Activated CD4-positive, alpha-beta T cell treated with anti-CD3 and anti-CD28 coated beads for 4 hours (primary cell): ENCODE measurements at places on chromosomes 12 and 14.

GRCh38 chr12:27915021-27915420 lies 57.5 kb downstream of the PTHLH start:
- DNase-seq, result no peak

DNA sequence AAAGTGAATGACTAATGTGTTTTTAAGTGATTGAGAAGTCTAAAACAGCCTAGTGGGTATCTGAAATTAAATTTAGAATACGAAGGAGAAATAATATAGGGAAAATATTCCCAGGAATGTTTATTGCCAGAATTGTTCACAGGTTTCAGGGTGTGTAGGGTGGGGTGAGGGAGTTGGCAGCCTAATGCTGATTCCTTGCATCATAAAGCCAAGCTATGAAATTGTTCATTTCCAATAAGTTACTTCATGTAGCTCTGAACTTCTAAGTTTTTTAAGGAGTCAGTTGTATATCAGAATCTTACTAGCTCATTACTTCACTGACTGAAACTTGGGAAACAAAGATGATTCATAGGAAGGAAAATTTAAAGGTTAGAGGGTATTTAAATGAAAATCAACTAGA lies 56.4 kb downstream of the RAB35 start:
- no peak for DNase-seq

- DNase-seq, result no peak
Measured at GRCh38 chr14:84225268-84225667, 1304.7 kb upstream of the FLRT2 start.

DNA sequence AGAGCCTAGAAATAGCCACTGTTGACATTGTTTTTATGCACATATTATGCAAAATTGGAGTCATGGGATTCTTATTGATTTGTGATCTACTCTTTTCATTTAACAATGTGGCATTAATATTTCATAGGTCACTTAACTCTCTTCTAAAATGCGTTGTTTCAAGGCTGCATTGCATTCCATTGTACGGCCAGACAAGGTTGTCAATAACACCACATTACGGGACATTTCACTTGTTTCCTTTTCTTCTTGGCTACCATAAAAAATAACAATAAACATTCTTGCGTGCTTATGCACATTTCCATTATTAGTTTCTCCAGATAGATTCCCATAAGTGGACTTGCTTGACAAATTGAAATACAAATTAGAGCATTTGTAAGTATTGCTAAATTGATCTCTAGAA lies 120.8 kb upstream of the TMCC3 start:
- no peak for DNase-seq

DNA sequence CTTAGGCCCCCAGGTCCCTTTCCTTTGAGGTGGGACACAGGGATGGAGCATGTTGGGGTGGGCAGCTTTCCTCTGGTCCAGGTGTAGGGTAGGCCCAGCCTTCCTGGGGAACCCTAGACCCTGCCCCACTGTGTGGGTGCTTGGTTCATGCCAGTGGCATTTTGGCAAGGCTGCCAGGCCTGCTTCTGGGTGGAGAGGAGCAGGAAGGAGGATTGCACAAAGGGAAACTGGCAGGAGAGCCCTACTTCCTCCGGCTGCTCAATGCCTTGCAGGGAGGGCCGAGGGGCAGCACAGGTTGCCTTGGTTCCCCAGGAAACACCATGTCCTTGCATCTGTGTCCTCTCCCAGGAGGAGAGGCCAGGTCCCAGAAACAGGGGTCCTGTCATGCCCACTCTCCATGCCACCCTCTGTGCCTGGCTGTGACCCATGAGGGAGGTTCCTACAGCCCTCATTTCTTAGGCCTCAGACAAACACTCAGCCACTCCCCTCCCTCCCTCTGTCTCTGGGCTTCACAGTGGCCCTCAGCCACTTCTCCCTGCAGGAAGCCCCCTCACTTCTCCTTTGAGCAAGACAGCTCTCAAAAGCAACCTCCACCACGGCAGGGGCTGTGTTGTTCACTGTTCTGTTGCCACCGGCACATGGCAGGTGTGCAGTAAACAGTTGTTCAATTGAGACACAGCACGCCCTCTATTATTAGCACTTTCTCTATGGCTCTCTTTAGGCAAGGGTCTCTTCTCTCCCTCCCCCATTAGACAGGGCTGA lies 6.8 kb upstream of the KRT80 start:
- DNase-seq, result no peak

GRCh38 chr12:26422839-26423398 lies 227.5 kb downstream of the SSPN start:
- DNase-seq, result no peak

- no peak for DNase-seq
Measured at GRCh38 chr12:75877763-75878621, 153.6 kb downstream of the PHLDA1 start.

DNA sequence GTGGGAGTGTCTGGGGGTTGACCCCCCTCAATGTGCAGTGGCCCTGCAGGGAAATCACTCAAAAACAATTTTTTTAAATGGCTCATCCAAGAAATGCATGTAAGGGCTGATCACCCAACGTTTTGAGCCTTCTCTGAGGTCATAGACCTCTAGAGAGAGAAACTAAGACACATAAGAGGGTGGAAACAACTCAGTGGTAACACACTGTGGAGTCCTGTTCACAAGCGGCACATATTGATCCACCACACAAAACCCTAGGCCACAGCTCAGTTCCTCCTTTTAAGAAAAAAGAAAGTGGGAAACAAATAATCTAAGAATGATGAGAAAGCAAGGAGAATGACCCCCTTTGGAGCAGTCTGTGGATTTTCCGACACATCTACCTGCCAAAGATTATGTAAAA lies 83.0 kb upstream of the METAP2 start:
- no peak for DNase-seq

DNA sequence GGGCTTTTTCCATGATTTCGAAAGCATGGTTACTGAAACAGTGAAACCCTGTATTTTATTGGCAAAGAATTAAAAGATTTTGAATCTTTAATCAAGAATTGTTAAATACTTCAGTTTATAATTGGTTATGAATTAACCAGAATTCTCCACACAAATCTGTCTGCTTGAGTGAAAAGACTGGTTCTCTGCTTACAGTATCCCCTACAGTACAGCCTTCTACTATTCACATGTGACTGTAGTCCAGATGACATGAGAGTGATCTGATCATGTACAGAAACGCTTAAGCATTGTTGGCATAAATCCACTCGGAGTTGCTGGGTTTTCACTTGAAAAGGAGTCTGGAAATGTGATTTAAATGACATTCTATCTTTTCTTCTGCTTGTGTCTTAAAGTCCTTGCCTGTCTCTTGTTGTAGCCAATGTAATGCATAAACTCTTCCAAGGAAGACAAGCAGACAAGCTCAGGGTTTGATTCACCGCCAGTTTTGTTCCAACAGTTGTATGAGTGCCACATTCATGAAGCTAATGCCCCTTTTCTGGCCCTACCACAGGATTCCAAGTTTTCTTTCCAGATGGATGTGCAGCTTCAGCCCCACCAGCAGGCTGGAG lies 222.0 kb upstream of the LRIG3 start:
- no peak for DNase-seq

DNA sequence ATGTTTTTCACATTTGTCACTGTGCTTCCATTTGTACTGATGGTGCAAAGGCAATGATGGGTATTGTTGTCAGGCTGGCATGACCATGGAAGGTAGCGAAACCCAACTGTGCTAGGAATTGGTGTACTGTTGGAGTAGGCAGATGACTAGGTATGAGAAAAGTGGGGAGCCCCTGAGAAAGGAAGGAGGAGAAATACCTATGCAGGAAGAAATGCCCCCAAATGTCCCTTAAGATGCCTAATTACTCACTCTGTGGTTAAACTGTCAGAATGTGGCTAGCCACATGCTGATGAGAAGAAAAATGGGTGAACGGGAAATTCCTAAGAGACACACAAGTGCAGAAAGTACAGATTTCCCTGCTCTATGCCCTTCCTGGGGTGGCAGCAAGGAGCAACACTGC lies 339.1 kb downstream of the TMEM132D start:
- no peak for DNase-seq

DNA sequence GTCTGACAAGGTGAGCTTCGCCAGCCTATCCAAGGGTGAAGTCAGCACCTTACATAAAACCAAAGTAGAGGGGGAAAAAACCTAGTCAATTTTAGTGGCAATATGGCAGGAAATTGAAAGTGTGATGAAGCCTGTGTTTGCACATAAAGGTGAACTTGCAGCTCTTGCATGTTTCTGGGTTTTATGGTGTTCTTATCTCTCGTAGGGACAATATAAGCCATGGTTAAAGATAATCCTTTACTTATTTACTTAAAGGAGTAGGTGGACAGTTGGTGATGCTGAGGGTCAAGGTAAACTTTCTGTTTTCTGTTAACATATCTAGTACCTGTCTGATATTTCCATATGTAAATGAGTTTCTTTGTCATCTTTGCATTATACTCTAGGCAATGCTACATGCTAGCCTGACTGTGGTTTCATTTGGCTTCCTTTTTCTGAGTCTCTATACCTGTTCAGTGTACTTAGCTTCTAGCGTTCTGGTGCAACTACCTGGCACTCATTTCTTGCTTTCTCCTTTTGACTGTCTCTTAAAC lies 32.8 kb downstream of the CCDC91 start:
- DNase-seq, result no peak
